ENCODE measurements at places on chromosomes 12 and 14.

- no peak for DNase-seq
Measured at GRCh38 chr12:56150563-56150962, 1.8 kb upstream of the MYL6B start.

DNA sequence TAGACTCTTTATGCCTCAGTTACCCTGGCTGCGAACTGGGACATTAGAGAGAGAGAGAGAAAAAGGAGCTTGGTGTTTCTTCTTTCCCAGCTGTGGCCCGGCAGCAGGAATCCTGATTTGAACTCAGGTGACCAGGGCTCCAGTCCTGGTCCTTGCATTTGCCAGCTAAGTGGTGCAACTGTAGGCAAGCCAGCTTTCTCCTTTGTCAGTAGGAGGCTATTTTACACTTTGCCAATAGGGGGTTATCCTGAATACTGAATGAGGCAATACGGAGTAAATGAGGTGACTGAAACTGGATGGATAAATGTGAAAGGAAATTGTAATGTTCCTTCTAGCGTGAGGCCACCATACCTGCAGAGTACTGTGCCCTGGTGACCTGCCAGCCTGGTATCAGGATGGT lies 27.8 kb downstream of the KCNA5 start:
- DNase-seq: no peak

- DNase-seq: no peak
Measured at GRCh38 chr12:32284561-32284960, 114.8 kb upstream of the FGD4 start.

DNA sequence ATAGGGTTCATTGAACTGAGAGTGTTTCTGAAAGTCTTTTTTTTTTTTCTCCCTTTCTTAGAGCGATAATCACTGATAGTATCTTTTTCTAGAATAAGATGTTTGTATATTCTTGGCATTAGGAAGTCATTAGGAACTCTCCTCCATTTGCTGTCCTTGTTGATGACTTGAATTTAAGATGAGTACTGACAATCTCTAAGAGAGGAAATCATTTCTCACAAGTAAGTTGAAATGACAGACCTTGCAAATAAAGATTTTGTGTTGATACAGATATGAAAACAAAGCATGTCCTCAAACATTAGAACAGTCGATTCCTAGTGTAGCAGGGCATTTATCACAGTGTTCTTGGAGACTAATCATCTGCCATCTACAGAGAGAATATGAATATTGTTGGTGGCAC lies 458.4 kb upstream of the SYT1 start:
- DNase-seq: no peak

DNA sequence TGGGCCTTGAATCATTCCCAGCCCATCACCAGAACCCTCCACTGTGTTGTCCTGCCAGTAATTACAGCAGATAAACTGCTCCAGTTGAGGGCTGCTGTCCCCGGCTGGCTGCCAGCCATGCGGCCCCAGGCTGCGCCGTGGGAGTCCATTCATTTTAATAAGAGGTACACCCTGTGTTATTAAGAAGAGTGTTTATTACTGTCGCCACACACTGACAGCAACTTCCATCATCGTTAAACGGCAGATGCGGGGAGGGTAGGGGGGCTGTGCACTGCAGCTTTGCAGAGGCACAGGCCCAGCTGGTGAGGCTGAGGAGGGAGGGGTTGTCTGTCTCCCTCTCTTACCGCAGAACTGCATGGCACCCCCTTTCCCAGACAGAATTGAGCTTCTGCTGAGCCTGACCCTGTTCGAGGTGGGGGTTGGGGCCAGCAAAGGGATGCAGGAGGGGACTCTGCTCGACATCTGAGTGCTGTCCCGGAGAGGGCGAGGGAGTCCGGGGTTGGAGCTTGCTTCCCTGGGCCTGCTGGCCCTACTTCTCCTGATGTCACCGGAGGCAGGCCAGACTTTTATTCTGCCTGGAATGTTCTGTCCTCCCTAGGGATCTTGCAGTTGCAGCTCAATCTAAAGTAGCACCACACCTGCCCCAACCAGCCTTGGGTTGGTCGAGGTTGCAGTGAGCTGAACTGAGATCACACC lies 33.8 kb upstream of the GPATCH2L start:
- no peak for DNase-seq
